A673 (cell line): ENCODE measurements at places on chromosomes 13 and 19. TPM values are rescaled to one million over a fixed set of nuclear protein-coding genes. Genes with fewer than 3 reads are reported as not detected.

GRCh38 chr13:32811297-32811800 lies 204.9 kb upstream of the KL start:
- DNase-seq: no peak

DNA sequence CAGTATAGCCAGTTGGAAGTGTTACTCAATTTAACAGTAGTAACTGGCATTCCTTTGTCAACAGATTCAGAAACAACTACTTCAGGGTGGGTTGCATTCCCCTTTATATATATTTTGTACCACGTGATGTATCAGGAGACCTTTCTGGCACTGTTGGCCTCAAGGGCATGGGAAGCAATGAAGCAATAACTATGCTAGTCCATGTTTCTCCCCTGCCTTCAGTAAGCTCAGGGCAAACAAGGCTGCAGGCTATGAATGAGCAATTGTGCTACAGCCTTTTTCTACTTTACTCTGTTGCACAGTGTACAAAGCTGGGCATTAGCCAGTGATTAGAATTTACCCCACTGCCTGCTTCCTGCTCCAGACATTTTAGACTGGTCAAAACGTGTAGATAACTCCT lies 348.8 kb downstream of the GPC5 start:
- DNase-seq: no peak

- DNase-seq: no peak
Measured at GRCh38 chr13:35228536-35228935, 248.0 kb downstream of the MAB21L1 start.

DNA sequence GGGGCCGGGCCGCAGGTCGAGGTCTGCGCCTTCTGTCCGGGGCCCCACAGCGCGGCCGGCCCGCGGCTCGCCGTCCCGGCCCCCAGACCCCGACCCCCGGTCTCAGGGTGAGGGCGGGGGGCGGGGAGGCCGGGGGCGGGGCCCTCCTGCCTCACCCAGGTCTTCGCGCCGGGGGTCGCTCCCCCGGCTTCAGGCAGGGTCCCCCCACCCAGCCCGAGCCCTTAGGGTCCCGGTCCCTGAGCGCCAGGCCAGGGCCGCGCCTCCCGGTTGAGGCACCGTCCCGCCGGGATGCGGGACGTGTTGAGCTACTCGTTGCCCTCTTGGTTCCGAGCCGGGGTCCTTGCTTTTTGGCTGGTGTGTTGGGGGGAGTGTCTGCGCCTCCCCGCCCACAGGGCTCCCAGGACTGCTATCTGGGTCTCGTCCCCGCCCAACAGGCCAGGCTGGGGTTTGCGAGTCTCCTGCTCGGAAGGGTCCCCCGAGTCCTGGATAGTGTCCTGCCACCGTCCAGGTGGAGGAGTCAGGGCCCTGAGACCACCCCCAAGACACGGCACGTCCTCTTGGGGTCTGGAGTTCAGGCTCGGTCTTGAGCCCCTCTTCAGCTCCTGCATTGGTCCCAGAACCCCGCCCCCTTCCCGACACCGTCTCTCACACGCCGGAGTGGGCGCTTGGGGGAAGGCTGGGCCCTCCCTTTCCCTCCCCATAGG lies 452 bp downstream of the PIAS4 start:
- peak; percentile 47 for DNase-seq

Gene SBSN
- not detected in 2 replicates for total RNA-seq
